Stimulated activated CD8-positive, alpha-beta memory T cell treated with anti-CD3 and anti-CD28 coated beads, Interleukin-7, amount 100 ng/mL, for 1 hour (primary cell): ENCODE measurements at places on chromosomes 4 and X.

GRCh38 chr4:84879651-84880200 is 86.8 kb downstream of the WDFY3 start:
- DNase-seq, result no peak

- DNase-seq, result no peak
These were observed 4.3 kb upstream of the DDX60L start for GRCh38 chr4:168484626-168485025.

GRCh38 chr4:159009521-159009920 is 93.4 kb upstream of the RAPGEF2 start:
- no peak for DNase-seq

DNA sequence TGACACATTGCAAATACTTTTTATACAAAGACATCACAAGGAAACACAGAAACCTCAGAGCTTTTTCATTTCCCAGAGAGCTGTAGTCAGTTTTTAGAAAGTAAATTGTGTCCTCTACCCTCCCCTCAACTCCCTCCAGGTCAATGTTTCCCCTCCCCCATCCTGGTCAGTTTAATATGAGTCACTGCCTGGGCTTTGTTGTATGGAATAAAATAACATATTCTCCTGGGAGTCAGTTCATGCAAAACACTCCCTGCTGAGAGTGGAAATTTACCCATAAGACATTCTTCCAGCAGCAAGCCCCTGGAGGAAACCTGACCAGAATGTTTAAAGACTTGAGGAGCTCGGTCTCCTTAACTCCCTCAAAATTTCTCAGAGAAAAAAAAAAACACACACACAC is 270.1 kb upstream of the LDB2 start:
- DNase-seq, result no peak

- DNase-seq, result no peak
These were observed 387.1 kb downstream of the PPP3CA start for GRCh38 chr4:100960232-100960631.

- no peak for DNase-seq
These were observed 11.1 kb downstream of the NIPAL1 start for GRCh38 chr4:48027653-48028052.

DNA sequence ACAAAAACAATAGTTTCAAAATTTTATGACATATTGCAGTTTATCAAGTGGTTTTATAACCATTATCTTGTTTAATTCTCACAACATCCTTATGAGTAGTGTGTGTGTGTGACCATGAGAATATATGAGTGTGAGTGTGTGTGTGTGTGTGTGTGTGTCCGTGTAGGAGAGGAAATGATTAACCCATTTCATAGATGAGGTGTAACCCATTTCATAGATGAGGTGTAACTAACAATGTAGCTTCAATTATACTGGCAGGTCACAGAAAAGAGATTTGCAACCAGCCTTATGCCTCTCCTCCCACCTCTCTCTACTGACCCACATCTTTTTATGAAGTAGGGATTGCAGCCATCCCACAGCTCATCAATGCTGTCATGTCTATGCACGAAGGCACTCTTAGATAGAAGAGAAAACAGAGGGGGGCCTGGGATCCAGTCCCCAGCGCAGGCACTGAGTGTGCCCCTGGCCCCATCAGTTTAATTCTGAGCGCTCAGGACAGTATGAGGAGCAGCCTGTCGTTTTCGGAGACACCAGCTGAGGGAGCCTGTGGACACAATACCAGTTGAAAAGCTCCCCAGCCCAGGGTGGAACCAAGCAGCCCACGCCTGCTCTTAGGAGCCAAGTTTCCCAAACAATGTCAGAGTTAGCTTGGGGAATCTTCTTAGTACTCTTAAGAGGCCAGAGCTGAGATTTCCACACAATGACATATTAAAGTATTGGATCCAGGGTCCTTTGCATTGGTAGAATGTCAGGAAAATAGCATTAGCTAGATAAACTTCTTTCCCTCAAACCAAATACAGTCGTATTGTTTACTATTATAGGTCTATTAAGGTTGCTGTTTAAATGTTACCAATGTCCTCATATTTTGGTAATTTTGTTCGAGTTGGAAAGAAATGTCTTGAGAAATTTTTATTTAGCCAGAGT is 88.6 kb downstream of the PALLD start:
- no peak for DNase-seq

DNA sequence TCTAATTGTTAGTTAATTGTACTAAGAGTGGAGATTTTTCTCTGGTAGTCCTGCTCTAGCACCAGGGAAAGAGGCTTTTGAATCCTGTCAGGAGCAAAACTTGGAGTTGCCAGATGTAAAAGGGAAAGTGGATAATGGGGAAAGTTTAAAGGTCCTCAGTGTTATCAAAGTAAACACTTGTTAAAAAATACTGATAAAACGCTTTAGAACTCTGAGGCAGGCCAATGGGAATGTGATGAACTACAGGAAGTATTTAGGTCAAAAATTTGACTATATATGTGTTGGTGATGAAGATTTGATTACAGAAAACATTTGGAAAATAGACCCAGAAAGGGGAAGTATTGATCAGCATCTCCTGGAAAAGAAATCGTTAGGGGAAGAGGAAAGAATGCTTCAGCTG is 32.8 kb downstream of the SERPINA7 start:
- no peak for DNase-seq

DNA sequence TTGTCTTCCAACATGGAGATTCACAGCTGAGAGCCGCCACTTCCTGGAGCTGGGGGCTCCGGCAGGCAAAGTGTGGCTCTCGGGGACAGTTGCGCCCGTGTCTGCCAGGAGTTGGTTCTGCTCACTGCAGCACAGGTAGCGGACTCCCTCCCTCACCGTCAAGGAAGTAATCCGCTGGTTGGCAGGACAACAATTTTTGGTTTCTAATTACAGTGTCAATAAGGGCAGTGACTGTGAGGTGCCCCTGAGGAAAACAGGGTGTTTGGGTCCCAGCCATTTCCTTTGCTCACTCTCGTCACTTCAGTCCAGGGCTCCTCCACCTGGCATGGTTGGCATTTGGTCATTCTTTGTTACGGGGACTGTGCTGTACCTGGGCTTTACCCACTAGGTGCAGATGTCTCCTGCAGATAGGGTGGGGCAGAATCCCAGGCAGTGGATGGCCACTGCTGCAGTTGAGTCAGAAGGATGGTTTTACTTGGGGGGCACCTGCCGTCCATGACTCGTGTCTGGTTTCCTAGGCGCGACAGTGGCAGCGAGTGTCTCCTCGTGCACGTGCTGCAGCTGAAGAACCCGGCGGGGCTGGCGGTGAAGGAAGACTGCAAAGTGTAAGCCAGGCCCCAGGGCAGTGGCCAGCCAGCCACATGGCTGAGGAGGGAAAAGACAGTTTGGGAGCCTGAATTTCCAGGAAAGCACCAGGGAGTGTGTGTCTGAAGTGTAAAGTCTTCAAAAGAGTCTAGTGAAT is 32.1 kb upstream of the CLCN4 start:
- DNase-seq, result no peak

GRCh38 chrX:21373637-21374162 is 518 bp upstream of the CNKSR2 start:
- no peak for DNase-seq

- DNase-seq, result no peak
These were observed 184.6 kb downstream of the UGT8 start for GRCh38 chr4:114783215-114783595.

GRCh38 chrX:69615779-69616456 is at the start of gene EDA:
TSS of gene EDA (plus strand) at chrX:69616113.
- DNase-seq, result no peak

DNA sequence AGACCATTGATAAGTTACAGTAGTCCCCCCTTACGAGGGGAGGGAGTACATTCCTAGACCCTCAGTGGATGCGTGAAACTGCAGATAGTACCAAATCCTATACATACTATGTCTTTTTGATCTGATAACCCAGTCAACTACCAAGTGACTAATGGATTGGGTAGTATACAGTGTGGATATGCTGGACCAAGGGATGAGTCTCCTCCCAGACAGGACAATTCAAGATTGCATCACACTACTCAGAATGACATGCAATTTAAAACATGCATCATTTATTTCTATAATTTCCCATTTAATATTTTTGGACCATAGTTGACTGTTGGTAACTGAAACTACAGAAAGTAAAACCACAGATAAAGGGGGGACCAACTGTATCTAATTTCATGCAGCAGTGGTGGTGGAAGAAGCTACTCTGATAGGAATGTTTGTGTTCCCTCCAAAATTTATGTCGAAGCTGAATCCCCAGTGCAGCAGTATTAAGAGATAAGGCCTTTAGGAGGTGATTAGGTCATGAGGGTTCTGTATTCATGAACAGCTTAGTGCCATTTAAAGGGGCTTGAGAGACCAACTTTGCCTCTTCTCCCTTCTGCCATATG is 11.9 kb downstream of the HADH start:
- no peak for DNase-seq

- no peak for DNase-seq
These were observed 109.1 kb upstream of the MED14 start for GRCh38 chrX:40844471-40844870.

- no peak for DNase-seq
These were observed 66.0 kb upstream of the UNC5C start for GRCh38 chr4:95614684-95615205.

GRCh38 chr4:165604181-165604580 is 225.4 kb downstream of the CPE start:
- DNase-seq, result no peak

GRCh38 chr4:14719053-14719452 is 283.2 kb upstream of the CPEB2 start:
- DNase-seq, result no peak

- no peak for DNase-seq
These were observed 309.7 kb downstream of the PACRGL start for GRCh38 chr4:21009956-21010355.

DNA sequence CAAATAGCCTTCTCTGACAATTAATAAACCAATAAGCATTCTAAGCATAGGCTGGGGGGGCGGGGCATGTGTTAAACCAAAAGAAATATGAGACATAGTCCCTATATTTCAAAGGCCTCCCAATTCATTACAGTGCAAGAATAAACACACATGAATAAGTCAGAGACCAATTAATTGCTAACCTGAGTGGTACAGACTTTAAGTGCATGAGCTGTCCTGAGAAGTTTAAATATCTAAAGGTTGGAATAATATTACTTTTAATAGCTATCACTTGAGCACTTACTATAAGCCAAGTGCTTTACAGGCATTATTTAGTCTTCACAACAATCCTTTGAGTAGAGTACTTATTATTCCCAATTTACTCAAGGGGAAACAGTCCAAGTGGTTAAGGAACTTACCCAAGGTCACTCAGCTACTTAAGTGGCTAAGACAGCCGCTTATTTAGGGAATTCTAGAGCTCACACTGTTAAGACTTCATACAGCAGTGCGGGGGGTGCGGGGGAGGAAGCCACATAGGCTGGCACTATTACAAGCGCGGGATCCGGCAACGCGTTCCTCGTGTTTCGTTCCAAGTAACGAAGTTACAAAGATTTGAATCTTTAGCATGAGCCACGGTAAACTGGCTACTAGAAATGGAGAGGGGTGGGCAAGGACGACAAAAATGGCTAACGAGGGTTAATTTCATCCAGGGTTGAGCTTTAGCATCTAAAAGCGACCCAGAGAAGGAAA is 1.4 kb downstream of the THOC2 start:
- DNase-seq, result no peak

GRCh38 chr4:180436361-180436760 is 1806.8 kb upstream of the TENM3 start:
- DNase-seq, result no peak

GRCh38 chr4:130233377-130234047 is 1137.6 kb downstream of the C4orf33 start:
- DNase-seq, result no peak

GRCh38 chrX:69424161-69424560 is 80.0 kb upstream of the NALF2 start:
- DNase-seq, result no peak

DNA sequence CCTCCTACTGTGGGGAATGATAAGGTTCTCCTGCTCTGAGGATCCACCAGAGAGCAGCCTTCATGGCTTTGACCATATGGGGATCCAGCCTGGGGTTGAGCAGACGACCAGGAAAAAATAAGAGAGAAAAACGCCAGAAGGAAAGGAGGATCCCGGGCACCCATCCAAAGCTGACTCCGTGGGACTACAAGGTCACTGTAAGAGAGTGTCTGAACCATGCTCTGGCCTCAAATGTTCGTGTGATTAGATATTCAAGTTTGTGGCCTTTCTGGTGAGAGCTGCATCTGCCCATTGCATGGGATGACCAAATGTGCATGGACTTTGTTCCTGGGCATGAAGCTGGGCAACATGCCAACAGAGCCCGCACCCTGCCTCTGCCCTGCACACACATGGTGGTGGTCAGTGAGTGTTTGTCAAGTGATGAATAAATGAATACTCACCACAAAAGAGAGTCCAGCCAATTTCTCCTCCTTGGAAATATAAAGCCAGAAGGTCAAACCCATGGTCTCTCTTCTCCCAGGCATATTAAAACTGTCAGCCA is 346.0 kb upstream of the GATB start:
- DNase-seq, result no peak

DNA sequence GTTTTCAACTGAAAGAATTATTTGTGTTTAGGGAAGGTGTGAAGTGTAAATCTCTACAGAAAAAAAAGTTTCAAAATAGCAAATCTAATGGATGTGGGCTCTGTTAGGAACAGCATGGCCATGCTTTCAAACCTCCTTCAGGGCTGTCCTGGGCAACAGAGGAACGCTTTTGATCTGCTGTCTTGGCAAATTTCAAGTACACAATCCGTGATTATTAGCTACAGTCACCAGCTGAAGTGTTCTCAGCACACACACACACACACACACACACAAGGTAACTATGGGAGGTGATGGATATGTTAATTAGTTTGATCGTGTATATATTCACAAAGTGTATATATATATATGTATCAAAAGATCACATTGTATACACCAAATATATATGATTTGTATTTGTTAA is 40.5 kb upstream of the HELT start:
- no peak for DNase-seq

DNA sequence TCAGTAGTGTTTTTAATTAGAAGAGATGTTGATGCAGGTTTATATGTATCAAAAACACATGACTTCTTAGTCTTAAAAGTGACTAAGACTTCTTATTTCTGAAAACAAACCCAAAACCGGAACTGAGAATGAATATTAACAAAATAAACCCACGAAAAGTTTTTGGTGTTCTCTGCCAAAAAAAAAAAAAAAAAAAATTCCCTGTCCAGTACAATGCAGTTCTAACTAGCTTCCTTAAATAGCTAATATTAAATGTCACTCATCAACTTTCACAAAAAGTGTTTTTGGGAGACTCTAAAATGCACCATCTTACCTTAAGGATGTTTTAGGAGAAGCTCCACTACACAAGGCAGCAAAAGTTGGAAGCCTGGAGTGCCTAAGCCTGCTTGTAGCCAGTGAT is 2.0 kb downstream of the ANKRD37 start:
- DNase-seq, result no peak

GRCh38 chr4:78320349-78320935 is 231.1 kb upstream of the ANXA3 start:
- no peak for DNase-seq

DNA sequence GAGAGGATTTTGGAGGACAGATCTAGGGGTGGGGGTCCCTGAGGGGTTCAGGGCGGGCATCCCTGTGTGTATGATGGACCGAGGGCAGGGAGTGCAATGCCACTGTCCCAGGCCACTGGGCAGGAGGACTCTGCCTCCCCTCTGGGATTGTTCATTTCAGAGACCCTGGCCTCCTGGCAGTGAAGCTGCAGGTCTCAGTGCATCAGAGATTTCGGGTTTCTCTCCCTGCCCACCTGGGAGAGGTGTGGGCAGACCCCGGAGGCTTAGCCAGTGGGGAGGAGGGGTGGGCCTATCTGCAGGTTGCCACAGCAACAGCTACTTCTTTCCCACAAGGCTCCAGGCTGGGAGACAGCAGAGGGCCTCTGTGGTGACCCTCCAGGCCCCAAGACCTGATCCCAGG is 80.1 kb upstream of the LRPAP1 start:
- DNase-seq, result no peak
